ENCODE measurements at places on chromosomes 7 and 10.

DNA sequence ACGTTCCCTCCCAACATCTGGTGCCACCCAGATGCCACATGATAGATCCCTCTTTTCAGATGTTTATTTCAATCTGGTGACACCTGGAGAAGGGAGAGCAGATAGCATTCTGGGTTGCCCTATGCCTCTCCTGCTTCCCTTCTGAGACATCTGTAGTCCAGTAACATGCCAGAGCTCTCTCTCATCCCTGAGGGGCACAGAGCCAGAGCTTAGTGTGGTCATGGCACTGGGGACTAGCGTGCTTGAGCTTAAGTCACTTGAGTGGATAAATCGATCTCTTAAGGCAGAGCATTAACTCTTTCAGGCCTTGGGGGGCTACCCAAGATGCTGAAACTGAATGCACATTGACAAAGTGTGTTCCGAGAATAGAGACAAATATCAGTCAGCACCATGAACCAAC, 47.9 kb downstream of the WNT2 start:
- no peak for DNase-seq

DNA sequence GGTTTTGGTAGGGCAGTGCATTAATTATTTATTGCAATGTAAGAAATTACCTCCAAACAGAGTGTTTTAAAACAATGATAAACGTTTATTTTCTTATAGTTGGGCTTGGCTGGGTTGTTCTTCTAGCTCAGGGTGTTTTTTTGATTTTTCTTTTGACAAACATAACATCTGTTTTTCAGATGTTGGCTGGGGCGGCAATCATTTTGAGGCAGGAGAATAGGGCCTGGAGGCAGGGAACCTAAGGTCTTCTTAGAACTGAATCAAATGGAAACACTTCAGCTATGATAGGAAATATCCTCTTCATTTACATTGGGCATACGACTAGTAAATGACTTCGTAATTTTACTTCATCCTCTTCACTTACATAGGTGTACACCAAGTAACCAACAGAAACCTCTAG, 47.4 kb upstream of the NAMPT start:
- DNase-seq = no peak

DNA sequence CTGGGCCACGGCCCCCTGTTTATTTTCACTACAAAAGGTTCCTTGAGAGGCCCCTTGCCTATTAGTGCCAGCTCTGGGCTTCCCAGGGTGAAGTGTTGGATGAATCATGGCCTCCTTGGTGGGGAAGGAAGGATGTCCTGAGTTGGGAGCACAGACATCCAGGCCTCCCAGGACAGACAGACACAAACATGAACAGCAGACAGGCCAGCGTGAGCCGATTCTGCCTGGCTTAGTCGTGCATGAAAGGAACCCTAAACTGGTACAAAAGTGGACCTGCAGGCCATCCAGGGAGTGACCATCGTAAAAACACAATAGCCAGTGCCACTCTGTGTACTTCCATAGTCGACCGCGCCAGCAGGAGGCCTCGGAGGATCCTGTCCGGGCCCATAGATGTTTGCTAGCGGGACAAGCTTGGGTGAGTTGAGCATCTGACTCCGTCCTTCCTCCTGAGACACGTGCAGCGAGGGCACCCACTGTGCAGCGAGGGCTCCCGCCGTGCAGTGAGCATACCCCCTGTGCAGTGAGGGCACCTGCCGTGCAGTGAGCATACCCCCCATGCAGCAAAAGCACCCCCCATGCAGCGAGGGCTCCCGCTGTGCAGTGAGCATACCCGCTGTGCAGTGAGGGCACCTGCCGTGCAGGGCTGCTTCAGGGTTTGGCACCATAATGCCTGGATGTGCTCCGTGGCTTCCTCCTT, 51.3 kb upstream of the PRKAR1B start:
- no peak for DNase-seq

DNA sequence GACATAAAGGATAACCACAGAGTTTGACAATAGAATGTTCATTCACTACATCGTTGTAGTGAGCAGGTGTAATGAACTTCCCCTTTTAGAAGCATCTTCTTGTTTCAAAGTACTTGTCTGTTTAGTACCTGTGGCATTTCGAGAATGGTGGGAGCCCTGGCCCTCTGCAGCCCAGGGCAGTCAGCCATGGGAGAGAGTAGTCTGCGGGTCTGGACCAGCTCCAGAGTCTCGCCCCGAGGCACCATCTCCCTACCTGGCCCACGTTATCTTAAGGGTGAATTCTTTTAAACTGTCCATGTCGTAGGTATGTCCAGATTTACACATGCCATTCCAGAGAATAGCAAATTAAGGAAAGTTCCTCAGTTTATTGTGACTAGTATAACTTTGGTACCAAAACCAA, 99.7 kb downstream of the BMPR1A start:
- DNase-seq = no peak

DNA sequence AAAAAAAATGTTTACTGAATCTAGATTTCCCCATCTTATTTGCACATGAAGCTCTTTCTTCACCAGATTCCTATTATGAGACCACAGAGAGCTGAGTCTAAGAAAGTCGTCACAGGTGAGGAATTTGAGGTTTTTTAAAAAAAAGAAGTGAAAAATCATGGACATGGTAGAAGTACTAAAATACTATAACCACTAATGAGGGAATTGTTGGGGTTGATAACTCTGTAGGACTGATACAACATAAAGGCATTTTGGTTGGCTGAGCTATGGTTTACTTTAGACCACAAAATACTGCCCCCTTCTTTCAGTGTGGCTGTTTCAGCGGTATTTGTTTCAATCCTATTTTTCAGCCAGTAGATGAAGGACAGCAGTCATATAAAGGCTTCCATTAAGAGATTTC, 1111.3 kb downstream of the TYW1 start:
- no peak for DNase-seq

GRCh38 chr10:76010703-76011102, 579.3 kb downstream of the LRMDA start:
- no peak for DNase-seq

DNA sequence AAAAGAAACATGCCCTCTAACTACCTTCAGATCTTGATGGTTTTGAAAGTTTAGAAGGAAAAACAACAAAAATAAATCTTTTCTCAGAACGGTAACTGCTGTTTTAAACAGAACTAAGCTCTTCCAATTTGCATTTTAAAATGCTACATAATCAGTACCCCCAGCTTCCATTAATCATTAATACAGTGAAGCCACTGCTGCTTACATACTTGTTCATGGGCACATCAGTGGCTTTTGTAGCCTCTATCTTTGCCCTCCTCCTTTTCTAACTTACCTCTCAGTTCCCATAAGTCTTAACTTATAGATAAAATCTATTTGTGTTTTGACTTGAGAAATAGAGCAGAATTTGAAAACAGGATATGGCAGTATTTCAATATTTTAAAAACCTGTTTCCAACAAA, 109.1 kb downstream of the POLL start:
- DNase-seq = no peak

GRCh38 chr7:42134276-42134876, 102.6 kb downstream of the GLI3 start:
- no peak for DNase-seq

DNA sequence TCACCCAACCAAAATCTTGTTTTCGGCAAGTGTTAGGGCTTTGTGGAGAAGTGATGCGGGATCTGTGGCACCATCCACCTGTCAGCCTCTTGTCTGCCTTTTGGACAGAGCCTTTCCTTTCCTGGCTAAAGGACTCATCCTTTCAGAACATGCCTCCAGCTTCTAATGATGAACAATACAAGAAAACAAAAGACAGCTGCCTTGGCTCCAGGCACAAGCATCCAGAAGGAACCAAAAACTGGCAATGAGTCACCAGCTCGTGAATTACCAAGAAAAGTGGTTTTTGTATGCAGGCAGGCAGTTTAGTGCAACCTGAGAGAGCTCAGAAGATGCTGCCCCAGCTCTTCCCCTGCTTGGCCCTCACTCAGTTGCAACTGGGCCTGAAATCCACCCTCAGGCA, 84.6 kb upstream of the NAMPT start:
- no peak for DNase-seq

DNA sequence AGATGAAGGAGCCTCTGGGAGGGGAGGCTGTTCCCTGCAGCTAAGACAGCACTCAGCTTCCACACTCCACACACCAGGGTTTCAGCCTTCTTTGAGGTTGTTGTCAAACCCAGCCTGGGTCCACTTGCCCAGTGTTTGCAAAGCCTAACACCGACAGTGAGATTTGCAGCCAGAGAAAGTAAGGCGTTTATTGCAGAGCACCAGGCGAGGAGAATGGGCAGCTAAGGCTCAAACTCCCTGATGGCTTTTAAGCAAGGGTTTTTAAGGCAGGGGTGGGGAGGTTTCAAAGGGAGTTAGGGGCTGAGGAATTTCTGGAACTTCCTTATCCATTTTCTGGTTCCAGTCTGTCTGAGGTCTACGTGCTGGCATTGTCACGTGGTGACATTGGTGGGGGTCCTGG, 4.7 kb upstream of the ZNF775 start:
- no peak for DNase-seq

DNA sequence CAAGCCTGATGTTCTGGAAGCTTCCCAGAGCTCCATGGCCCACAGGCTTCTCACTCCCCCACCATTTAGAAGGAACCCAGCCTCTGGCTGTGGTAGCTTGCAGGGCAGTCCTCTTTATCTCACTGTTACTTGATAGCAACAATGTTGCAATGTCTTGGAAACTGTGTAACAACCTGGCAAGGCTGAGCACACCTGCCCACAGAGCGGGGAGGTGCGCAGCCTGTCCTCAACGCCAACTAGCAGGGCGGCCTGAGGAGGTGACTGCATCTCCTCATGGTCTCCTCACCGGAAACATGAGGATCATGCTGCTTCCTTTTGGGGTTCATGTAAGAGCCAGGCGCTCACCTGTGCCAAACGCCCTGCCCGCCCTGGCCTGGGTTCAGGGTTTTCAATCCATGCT, 43.7 kb upstream of the INSIG1 start:
- no peak for DNase-seq

GRCh38 chr7:7231000-7231399, 48.7 kb downstream of the C1GALT1 start:
- no peak for DNase-seq

- no peak for DNase-seq
Measured at GRCh38 chr7:3518546-3518945, 217.5 kb downstream of the SDK1 start.

GRCh38 chr7:15675379-15675778, 11.1 kb downstream of the MEOX2 start:
- no peak for DNase-seq

GRCh38 chr10:865924-866576, 65.5 kb downstream of the LARP4B start:
- DNase-seq = no peak

- DNase-seq = no peak
Measured at GRCh38 chr10:12583891-12584595, 234.7 kb downstream of the CAMK1D start.

DNA sequence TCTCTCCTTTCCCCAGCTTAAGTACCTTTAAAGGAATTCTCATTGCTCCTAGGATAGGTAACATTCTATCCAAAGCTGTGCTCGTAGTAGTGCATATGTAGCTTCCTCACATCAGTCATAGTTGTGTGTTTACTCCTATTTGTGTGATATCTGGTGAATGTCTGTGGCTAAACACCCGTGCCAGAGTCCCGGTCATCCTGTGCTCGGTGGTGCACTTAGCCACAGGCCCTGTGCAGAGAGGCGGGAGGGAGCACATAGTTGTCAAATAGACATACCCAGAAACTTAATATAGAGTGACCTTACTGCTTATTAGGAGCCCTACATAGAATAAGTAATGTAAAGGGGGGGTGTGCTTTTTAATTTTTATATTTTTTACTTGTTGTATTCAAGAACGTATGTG, 76.6 kb downstream of the RBM33 start:
- DNase-seq = no peak

- no peak for DNase-seq
Measured at GRCh38 chr7:103764901-103765300, 224.6 kb downstream of the RELN start.

DNA sequence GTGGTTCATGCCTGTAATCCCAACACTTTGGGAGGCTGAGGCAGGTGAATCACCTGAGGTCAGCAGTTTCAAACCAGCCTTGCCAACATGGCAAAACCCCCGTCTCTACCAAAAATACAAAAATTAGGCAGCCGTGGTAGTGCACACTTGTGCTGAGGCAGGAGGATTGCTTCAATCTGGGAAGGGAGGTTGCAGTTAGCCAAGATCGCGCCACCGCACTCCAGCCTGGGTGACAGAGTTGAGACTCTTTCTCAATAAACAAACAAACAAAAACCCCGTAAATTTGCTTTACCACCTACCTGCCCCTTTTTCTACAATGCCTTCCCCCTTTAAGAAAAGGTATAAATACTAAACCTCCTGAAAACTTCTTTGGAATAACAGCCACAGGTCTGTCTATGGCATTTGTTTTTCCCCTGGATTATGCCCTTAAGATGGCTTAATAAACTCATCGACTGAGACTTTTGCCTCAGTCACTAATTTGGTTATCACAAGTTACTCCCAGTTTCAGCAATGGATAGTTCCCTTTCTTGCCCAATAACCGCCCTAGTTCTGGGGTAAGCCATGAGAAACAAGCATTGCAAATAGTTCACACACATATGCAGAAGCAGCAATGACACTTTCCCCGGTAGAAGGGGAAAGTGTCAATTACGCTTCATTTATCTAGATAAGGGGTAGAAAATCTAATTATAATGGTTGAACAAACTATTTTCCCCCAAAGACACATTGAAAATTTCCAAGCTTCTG, 52.8 kb upstream of the SVIL start:
- DNase-seq = no peak

GRCh38 chr7:44216019-44216418, 15.2 kb downstream of the YKT6 start:
- no peak for DNase-seq

DNA sequence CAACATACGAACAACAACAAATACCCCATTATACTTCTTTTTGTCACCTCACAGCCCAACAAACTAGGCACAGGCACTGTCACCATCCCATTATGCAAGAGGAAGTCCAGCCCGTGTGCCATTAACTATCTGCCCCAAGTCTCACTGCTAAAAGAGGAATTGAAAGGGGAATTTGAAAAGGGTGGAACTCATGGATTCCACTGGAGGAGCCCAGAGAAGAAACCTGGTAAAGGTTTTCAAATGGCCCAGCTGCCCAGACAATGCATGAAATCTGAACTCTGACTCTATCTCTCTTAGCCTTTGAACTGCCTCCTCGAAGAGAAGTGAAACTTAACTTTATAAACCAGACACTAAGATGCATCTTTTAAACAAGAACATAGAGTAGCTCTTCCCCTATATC, 130.0 kb downstream of the PLXNA4 start:
- no peak for DNase-seq

DNA sequence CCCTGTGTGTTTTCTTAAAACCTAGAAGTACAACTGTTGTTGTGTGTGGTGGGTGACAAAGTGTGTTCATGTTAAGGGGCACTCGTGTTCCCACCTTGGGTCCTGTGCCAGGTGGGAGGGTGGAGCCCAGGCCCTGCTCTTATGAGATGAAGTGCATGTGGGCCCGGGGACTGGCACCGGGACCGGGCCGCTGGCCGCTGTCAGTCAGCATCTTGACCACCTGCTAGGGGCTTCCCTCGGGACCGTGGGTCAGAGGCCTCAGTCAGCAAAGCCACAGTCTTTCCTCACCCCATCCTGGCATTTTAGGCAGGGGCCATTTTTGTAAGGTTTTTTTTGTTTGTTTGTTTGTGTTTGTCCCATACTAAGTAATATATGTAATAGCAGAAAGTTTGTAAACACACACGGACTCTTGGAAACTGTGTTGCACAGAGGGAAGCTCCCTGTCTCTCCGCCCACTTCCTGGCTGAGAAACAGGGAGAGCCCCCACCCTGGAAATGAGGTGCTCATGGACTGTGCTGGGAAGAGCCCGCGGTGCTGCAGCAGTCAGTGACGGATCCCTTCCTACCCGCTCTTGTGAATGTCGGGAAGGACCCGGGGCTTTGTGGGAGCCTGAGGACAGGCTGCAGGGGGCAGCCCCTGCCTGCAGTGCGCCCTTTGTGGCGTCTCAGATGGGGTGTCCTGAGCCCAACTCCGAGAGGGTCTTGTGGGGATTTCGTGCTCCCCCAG, 13.4 kb downstream of the AGAP3 start:
- no peak for DNase-seq
